ENCODE measurements at places on chromosomes 1 and 21. TPM values are rescaled to one million over a fixed set of nuclear protein-coding genes. Genes with fewer than 3 reads are reported as not detected.

DNA sequence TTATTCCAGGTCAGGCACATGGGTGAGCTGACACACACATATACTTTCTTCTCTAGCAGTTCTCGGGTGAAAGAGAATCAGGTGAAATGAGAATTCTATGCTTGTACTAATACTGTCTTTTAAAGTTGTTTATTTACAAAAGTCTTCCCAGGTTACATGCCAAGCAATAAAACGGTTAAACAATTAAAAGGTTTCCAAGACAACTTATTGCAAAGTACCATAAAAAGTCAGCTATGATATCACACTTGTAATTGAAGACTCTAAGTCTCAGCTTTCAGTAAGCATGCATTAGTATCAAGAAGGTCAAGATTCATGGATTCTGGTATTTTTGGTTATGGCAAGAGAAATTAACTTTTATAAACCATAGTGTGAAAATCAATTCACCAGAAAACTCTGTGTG lies 171.4 kb downstream of the PDE4B start:
- DNase-seq = no peak

GRCh38 chr1:118325550-118326225 lies 140.7 kb upstream of the SPAG17 start:
- DNase-seq = no peak

DNA sequence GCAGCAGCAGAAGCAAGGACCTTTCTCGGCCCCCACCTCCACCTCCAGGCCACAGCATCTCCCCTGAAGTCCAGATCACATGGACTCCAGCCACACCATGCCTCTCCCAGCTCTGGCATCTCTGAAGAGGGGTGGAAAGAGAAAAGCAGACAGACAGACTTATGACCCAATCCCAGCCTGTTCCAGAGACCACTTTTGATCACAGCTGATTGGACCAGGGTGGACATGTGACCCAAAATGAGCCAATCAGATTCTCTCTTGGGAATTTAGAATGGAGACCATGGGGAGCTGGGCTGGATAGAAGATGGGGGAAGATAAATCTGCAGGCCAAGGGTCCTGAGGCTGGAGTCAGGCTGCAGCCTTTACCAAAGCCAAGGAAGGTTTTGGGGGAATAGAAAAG lies 16.4 kb downstream of the HTR1D start:
- no peak for DNase-seq

DNA sequence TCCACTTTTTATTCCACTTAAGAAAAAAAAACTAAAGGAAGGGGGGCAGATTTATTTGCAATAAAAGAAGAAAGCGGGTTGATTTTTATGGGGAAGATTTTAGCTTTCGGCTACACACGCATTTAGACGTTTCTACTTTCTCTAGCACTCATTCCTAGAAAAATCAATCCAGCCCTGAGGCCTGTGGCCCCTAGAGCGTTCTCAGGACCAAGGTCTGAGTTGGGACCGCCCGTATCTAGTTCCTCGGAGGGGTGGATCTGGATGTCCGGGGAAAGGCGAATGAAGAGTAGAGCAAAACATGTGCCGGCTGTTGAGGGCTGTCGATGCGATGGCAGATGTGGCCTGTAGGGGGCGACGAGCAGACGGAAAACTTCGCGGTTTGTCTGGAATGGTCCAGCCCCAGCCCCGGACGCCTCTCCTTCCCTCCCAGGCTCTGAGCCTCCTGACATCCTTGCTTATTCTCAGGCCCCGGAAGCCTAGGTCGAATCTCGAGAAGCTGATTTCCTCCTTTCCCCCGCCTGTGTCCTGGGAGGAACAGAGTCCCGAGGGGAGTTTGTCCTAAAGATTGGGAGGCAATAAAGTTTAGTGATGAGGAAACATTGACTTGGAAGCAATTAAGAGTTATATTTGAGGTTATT lies 5.2 kb downstream of the FOXD3 start:
- peak; percentile 58 for DNase-seq

Gene PUSL1
- total RNA-seq = 8.4 TPM
